Activated T-helper 1 cell treated with anti-CD3 and anti-CD28 coated beads, Interleukin-2, amount 50 U/mL, for 16 hours (primary cell): ENCODE measurements at places on chromosomes 5 and 9.

GRCh38 chr9:33374190-33374589, 28.2 kb downstream of the AQP7 start:
- no peak for DNase-seq

- DNase-seq = no peak
These were observed 4.3 kb upstream of the AHRR start for GRCh38 chr5:317086-317811.

- DNase-seq = no peak
These were observed 627.9 kb upstream of the RORB start for GRCh38 chr9:73869264-73869663.

GRCh38 chr9:6938447-6938846, 180.7 kb downstream of the KDM4C start:
- no peak for DNase-seq

- DNase-seq = no peak
These were observed 122.0 kb downstream of the DRD1 start for GRCh38 chr5:175321927-175322532.
